Glutamatergic neuron (in vitro differentiated cells): ENCODE measurements at places on chromosomes 7 and 10. TPM values are rescaled to one million over a fixed set of nuclear protein-coding genes. Genes with fewer than 3 reads are reported as not detected.

DNA sequence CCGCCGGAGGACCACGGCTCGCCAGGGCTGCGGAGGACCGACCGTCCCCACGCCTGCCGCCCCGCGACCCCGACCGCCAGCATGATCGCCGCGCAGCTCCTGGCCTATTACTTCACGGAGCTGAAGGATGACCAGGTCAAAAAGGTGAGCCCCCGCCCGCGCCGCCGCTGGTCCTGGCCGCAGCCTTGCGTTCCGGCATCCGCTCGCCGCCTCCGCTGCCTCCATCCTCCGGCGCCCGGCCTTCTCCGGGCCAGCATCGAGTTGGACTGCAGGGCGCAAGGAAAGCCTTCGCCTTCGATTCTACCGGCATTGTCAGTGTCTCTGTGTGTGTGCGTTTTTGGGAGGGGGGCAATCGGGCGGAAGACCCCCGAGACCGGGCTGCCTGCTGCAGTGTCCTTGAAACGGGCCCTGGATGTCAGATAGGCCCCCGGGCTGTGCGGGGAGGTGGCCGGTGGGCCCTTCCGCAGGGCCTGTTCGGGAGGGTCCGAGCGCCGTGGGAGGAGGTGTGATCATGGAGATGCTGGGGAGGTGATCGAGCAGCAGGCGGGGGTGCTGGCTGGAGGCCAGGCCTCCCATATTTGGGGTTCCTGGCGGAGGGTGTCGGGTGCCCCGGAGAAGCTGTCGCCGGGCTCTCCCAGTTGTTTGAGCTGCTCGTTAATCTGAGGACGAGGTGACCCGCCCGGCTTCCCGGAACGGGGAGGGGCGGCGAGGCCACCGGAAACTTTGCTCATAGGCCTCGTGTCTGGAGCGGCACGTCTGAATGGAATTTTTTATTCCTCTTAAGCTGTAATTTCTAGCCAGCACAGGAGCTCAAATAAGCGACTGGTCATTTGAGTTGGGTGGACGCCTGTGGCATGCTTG is 40.8 kb downstream of the HK1 start:
- peak; percentile 42 for DNase-seq

DNA sequence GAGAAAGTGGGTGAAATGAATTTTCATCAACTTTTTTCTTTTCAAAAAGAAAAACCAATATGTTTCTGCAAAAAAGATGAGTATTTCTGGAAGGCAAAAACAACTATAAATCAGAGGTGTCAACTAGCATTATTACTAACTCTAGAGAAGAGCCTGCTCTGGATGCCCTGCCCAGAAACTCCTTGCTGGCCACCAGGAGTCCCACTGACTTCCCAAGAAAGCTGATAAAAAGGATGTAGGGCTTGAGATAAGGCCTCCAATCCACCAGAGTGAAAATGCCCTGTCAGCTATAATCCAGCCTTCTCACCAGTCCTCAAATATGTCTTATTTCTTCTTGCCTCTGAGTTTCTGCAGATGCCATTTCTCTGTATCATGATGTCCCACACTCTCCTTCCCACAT is 16.7 kb upstream of the FZD1 start:
- DNase-seq, result no peak

DNA sequence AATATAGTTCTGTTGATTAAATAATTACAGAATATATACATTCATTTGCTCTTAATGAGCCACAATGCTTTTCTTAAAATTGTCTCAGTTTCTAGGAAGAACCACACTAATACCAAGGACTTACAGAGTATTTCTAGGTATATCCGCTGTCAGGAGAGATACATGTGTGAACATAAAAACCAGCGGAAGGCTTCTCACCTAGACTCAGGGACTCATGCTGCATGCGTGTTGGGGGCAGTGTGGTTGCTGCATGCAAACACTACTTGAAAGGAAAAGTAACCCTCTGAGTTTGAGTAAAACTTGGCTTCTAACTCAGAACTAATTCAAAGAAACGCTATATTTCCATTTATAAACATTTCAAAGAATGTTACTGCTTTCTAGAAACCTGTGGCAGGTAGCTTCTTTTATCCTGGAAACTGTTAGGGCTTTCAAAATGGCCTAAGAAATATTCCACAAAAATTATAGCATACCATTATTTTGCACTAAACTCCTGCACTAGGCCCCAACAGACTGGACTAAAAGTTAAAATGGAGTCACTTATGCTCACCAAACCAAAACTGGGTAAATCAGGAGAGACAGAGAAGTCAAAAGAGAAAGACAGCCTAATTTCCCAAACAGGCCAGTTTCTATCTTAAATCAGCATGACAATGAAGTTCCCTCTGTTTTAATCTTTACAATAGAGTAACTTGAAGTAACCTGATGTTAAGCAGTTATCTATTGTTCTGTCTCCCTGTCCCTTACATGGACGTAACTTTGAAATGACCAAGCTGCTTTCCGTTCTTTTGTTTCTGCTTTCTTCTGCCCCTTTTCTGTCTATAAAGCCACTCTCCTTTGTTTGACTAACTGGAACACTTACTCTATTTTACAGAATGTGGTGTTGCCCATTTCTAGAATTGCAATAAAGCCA is 95.2 kb upstream of the FAM133B start:
- DNase-seq, result no peak

DNA sequence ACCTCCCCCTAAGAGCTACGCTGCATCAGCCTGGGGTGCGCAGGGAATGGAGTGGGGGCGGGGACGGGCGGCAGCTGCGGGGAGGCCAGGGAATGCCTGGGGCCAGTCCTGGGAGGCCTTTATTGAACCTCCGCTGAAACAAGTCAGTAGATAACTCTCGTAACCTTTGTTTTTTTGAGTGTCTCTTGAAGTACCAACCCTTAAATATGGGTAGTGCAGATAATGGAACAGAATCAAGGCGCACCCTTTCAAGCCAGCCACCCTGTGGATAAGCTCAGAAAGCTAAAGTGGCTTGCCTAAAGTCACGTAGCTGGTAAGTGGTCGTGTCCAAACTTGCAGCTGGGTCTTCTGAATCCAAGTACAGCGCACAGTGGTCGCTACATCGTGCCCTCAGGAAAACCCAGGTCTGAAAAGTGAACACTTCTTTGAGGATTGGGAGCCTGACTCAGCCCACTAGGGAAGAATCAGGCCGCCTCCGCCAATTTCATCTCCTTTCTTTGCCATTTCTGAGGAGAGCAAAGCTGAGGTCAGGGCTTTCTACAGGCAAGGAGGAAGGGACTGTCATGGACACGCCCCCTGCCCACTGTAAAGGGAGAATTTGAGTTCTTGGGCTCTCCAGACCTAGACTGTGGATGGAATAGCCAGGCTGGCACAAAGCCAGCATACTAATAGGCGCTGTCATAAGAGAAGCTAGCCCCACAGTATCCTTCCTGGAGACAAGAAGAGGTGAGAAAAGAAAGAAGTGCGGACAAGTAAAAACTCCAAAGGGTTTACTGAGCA is 3.2 kb upstream of the EGR2 start:
- no peak for DNase-seq

GRCh38 chr7:143954135-143954534 is 509 bp upstream of the OR2F1 start:
- DNase-seq, result no peak

- DNase-seq, result no peak
Observed at GRCh38 chr7:131621652-131622051, 65.2 kb upstream of the PODXL start.

ADAM12 gene
- total RNA-seq, result 18.4 TPM

LIPF gene
- not detected for total RNA-seq
